ENCODE measurements at places on chromosomes 4 and X.

- DNase-seq = no peak
These were observed 44.6 kb upstream of the LINC00632 start for GRCh38 chrX:140664939-140665338.

DNA sequence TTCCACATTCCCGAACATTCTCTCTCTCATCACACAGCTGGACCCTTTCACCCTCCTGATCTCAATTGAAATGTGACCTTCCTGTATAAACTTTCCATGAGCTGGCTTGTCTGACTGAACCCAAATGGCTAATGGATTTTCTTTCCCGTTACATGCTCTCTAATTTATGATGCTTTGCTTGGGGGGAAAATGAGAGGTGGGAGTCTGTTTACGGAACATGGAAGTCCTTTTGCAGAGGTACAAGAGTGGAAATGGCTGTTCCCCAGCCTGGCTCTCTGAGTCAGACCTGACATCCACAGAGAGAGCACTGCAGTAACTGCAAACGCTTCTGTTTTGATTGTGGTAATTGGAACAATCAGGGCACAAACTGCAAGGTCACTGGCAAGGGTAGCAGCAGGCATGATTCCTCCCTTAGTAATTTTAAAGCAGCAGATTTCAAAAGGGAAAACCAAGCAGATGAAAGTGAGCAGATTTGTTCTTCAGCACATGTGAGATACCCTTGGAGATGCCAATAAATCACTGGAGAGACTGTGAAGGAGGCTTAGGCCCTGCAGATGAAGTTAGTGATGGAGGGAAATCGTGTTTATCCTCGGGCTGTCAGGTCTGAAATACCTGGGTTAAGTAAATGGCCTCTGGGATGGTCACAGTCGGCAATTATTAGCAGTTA, 83.9 kb downstream of the SNCA start:
- DNase-seq = no peak

DNA sequence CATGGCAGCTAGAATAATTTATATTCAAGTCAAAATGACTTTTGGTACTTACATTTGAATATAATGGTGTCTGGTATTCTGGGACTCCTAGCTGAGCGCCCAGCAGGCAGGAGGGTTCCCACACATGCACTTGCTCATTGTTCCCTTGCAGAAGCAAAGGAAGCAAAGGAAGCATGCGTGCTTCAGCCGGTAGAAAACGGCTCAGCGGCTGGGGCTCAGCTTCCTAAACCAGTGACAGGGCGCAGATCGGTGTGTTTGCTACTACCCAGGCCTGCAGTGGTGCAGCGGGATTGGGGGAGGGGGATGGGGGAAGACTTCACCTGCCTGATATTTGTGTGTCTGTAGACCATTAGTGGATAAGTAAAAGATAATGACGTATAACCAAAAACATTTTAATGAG, 978.3 kb upstream of the TENM3 start:
- DNase-seq = no peak

- DNase-seq = no peak
These were observed 11.3 kb upstream of the BTC start for GRCh38 chr4:74805601-74806000.

- DNase-seq = no peak
These were observed 102.0 kb upstream of the USP38 start for GRCh38 chr4:143082701-143083100.

DNA sequence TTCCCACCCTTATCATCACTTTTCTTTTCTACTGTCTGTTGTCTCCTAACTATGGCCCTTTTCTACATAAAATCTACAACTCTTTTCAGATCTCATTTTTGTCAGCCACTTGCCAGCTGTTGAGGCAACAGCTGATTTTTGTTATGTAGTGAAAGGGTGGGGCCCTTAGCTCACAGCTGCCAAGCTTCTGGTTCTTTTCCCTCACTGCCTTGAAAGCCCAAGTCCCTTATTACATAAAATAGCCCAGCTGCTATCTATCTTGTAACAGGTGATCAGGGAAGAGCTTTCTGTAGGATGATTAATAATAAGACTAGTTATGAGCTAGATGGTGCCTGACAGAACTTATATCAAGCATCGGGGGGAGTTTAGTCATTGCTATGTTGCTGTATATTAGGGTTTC, 45.9 kb downstream of the ADGRL3 start:
- no peak for DNase-seq

DNA sequence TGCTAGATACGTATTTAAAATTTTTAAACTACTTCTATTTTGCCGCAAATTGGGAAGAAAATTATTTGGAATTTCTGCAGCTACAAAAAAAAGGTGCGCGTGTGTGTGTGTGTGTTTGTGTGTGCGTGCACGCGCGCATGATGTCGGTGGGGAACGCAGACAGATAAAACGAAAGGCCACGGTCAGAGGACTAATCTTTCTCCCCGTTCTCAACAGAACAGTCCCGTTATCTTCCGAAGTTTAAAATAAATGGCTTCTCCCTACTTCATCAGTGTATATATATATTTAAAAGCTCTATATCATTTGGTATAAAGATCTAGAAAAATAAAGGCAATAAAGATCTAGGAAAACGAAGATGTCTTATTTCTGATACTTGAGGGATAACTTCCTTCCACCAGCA, 1.5 kb downstream of the MGARP start:
- DNase-seq = no peak

- peak; percentile 39 for DNase-seq
These were observed 1.3 kb downstream of the PCDH7 start for GRCh38 chr4:30721185-30722091.

GRCh38 chrX:65731684-65732289, 64.3 kb downstream of the MSN start:
- no peak for DNase-seq

DNA sequence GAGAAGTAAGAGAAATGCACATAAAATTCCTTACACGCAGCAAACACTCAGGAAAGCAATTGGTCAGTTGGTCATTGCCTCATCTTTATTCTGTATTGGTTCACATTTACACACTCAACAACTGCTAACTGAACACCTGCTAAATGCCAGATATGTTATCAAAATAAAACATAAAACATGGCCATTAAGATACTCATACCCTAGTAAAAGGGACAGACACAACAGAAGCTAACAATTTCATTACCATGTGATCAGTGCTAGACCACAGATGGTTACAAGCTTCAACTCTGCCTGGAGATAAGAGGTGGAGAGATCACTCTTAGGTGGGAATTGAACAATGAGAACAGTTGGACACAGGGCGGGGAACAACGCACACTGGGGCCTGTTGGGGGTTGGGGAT, 26.2 kb downstream of the TEC start:
- no peak for DNase-seq

DNA sequence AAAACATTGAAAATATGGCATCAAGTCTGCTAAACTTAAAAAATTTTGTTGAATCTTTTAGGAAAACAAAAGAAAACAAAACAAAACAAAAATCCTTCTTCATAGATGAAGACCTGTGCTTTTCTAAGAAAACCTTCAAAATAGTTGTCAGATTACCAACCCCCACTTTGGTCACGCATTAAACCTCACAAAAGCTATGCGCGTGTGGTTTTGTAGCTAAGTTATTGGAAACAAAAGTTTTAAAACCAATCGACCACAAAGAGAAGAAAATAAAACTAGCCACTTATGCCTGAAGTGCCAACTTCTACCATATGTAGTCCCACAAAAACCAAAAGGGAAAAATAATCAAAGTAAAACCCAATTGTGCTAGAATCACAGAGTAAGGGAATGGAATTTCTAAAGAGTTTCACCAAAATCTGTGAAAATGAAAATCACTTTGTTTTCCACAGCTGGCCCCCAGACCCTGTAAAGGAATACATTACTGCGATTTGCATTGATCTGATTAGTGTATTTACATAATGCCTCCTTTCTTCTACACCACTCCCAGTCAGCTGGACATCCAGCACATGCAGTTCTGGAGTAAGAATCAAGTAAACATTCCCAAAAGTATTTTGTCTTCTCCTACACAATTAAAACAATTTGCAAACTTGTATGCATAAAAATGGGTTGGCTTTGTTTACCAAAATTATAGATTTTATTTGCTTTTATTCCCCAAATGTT, 330.1 kb upstream of the DKK2 start:
- no peak for DNase-seq

GRCh38 chr4:57320217-57320616, 210.0 kb upstream of the IGFBP7 start:
- no peak for DNase-seq

DNA sequence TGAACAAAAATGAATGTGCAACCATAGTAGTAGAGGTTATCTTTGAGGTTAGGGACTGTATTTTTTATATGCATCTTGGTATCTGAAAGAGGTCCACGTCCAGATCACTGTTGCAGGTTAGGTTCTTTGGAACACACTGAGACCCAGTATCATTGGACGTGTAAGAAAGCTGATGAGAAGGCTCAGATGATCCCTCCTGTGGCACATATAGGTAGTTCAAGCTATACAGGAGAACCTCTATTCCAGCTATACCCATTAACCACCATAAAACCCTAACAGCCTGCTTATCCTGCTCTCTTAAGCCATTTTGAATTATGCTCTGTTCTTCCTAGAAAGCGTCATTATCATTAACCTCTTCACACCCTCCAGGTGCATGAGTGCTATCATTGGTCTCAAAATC, 930.7 kb upstream of the HS3ST1 start:
- no peak for DNase-seq

- no peak for DNase-seq
These were observed 38.9 kb upstream of the BCLAF3 start for GRCh38 chrX:20029728-20030127.

DNA sequence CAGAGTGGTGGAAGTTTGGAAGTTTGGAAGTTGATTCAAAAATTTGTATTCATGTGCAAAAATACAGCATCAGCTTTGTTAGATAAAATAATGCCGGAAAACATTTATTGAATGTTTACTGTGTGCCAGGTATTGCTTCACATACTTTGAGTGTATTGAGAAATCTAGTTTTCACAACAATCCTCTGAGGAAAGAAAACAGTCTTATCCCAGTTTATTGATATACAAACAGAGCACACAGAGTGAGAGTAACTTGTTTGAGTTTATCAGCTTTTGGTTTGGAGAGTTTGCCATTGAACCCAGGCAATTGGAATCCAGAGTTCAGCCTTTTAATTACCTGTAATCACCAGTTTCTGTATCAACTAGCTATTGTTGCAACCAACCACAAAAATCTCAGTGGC, 127.2 kb upstream of the RPS6KA3 start:
- no peak for DNase-seq

GRCh38 chr4:81410680-81411079, 61.0 kb downstream of the RASGEF1B start:
- DNase-seq = no peak

- DNase-seq = no peak
These were observed 137.0 kb downstream of the AMMECR1 start for GRCh38 chrX:110180928-110181310.

DNA sequence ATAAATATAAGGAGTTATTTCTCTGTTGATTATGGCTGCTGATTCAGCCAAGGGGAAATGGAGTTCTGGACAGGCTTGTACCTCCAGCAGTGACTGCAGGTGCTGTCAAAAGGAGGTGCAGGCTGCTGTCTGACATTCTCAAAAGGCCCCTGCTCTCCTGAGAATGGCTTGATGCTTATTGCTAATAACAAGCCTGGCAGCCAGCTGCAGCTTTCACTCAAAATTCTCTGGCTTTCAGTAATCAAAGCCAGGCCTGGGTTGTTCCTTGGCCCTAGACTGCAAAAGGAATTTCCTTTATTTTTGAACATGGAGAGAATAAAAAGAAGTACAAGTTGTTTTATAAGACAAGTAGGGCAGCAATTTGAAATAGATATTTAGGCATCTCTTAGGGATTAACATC, 575.9 kb downstream of the MID1IP1 start:
- DNase-seq = no peak

GRCh38 chr4:6085028-6085690, 66.9 kb upstream of the C4orf50 start:
- DNase-seq = no peak

DNA sequence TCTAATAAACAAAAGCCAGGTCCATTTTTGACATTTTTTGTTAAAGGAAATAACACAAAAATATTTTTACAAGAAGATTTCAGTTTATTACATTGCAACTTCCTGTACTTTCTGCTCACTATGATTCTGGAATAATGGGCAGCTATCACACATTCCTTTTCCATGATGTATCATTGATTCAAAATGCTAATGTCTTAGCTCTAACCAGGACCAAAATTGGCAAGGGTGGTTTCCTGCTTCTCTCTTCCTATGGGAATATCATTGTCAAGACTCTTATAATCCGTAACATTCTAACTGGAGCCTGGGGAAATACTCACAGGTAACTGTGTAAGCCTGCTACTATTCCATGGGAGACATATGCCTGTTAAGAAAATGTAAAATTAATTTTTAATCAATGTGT, 218.6 kb downstream of the DCAF12L2 start:
- no peak for DNase-seq

DNA sequence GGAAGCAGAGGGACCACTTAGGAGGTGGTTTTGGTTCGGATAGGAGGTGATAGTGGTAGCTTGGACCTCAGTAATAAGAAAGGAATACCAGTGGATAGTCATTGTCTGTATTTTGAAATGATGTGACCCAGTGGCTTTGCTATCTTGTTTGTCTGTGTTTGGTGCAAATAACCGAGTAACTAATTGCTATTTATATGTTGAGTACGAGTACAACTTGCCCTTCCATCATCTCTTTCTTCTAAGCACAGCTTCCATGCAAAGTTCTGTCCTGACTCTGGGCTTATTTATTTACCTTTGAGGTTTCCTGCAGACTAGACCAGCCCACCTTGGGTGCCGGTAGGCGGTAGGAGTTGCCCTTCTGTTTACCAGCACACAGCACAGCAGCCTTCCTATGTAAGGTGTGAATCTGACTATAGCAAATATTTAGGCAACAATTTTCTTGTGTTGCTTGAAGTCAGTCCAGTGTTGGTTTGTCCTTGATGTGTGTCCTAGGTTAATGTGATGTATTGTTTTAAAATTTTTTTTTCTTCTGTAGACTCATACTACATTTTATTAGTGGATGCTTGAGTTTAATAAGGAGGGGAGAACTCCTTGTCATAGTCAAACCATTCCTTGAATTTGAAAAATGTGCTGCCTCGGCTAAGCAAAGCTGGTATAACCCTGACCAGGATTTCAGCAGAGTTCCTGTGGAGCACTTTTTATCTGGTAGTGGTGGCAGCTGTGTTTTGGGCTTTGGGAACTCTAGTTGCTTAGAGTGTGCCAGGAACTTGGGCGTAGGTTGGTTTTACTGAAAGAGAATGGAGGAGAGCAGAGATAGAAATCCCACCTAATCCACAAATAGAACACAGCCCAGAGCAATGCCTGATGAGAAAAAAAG, 21.9 kb downstream of the PTTG2 start:
- no peak for DNase-seq

GRCh38 chrX:145751943-145752342, 65.7 kb upstream of the SLITRK2 start:
- DNase-seq = no peak

GRCh38 chr4:183563874-183564273, 59.0 kb downstream of the ING2 start:
- no peak for DNase-seq

DNA sequence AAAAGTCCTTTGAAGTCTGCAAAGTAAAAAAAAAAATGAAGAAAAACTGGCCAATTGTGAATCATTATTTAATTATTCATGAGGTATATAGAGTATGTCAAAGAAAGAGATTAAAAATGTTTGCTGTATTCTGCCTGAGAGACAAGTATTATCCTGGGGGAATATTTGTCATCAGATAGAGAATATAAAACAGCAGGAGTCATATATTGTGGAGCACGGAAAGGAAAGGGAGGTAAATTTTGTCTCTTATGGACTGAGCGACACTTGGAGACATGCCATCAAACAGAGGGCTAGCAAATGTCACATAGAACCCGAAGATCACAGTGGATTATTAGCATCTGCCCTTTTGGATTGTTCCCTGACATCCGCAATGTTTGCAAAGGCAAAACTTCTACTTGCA, 39.2 kb upstream of the FAT1 start:
- no peak for DNase-seq

- DNase-seq = no peak
These were observed 1.2 kb downstream of the C4orf50 start for GRCh38 chr4:6017030-6017429.
